CD4-positive, alpha-beta T cell treated with Interleukin-6 at 100 ng/mL for 8 hours (primary cell): ENCODE measurements at places on chromosomes 6 and 20.
A peak's percentile ranks its signal among the peaks of the same experiment; 100 is the strongest.

GRCh38 chr6:156790711-156791319, 13.6 kb downstream of the ARID1B start:
- DNase-seq: no peak

DNA sequence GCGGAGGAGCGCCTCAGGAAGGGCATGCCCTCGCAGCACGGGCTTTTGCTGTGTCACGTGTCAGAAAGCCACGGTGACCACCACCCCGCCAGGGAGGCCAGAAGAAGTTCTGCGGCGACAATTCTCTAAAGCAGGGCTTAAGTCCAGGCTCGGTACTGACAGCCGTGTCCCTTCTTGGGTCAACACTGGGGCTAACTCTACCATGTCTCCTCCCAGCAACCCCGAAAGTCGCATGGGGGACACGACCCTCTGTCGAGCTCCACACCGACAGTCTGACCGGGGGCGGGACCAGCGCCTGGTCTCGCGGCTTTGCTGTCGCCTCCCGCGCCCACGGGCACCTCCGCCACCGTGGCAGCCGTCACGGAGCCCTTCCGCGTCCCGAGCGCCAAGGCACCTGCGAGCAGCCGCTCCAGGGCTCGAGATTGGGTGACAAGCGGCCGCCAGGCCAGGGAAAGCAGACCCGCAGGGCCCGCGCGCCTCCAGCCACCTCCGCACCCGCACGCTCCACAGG, 534 bp downstream of the NANP start:
- DNase-seq: peak; percentile 6

DNA sequence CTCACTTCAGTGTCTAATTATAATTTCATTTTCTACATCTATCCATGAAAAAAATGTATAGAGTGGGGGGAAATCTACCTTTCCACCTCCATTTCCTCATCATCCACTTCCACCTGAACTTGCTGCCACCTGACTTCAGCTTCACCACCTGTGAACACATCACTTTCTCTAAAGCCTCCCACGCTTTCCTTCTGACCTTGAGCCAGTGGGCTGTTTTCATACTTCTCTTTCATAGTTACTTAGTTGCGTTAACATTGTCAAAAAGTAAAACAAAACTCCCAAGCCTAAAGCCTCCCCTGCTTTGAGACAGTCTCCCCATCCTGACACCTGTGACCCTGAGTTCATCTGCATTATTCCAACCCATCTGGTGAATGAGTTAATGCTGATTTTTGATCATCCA, 47.3 kb downstream of the KLHL31 start:
- DNase-seq: no peak

DNA sequence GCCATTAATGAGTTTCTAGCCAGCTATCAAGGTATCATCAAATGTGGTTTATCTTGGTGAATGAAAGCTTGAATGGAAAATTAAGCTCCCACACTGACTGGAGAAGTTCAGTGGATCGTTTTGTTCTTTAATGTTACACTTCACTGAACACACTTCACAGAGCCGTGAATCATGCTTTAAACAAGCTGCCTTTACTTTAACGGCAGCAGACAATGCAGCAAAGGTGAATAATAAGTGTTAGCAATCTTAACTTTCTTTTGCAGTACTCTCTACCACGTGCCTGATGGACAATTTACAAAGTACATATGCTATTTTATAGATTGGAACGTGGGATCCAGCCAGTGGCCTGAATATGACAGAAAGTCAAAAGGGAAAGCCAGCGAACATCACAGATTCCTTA, 424.5 kb downstream of the GRIK2 start:
- DNase-seq: no peak

DNA sequence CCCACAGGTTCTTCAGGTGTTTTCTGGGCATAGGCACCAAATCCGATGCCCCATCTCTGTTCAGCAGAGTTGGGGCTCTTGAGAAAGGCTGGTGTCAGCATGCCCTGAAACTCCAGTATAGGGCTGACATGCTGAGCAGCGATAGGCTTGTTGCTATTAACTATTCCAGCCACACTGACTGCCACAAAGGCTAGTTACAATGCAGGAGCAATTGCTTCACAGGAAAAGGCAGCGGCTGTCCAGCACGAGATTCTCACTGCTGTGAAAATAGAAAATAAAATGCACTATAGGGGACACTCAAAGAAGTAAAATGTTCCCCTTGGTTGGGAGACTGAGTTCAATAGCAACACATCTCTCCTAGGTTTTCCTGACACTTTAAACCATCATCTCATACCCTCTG, 112.4 kb downstream of the BFSP1 start:
- no peak for DNase-seq

GRCh38 chr6:94254689-94255088, 835.3 kb upstream of the EPHA7 start:
- DNase-seq: no peak

GRCh38 chr6:162615016-162615705, 112.4 kb downstream of the PRKN start:
- no peak for DNase-seq

DNA sequence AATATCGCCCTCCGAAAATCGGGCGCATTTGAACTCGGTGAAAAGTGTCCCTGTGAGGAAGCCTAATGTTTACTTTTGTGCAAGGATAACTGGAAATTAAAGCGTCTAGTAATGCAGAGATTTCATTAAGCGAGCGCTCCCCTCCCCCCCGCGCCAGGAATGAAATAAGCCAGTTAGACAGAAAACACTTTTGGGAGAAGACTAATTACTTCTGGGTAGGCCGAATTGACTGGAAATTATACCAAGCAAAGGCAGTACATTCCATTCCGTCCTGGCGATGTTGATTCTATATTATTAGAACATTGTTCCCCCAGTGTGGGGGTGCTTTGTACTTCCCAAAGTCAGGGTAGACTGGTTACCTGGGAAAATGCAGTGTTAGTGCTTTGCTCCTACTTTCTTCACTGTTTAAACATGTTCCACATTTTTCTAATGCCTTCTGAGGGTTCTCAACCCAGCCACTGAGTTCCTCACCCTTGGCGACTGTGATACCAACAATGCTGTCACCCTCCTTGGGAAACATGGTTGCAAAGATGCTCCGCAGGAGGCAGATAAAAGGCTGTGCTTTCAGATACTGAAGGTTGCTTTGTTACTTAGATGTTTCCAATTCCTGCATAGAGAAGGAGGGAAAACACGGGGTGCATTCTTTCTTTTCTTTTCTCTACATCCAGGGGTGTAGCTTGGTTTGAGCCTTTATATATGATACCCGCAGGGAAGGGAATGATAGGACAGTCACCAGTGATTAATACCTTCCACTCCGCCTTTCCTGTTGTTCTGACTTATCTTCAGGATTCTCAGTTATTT, 2.6 kb downstream of the GJA1 start:
- no peak for DNase-seq

- no peak for DNase-seq
Measured at GRCh38 chr6:113741651-113742050, 115.5 kb upstream of the MARCKS start.

GRCh38 chr6:137602313-137603197, 108.4 kb upstream of the OLIG3 start:
- no peak for DNase-seq

- peak; percentile 53 for DNase-seq
Measured at GRCh38 chr6:42428326-42429041, 23.2 kb downstream of the TRERF1 start.

DNA sequence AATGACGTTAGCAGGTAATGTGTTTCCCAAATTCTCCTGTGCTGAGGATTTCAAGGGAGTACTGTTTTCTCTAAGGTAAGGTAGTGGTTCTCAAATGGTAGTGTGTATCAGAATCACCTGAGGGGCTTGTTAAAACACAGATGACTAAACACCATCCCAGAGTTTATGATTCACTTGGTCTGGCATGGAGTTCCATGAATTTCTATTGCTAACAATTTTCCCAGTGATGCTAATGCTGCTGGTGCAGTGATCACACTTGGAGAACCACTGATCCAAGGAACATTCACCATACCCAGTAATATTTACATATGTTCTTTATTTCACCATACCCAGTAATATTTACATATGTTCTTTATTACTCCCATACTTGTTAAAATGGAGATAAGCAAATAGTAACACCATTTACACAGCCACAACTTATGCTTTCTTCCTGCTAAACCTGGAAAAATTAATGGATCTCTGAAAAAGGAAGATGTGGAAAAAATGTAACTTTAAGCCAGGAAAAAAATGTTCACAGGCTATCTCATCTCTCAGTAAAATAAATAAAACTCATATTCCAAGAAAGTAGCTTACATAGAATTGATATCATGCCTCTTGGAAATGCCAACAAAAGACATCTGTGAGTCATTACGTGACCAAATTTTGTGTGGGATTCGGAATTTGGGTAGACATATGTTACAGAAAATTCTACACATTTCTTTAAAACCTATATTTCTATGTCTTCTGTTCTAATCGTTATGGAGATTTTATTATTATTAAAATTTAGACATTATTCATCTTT, 129.5 kb downstream of the MMUT start:
- DNase-seq: no peak

- DNase-seq: no peak
Measured at GRCh38 chr20:12748359-12748994, 260.3 kb upstream of the SPTLC3 start.

DNA sequence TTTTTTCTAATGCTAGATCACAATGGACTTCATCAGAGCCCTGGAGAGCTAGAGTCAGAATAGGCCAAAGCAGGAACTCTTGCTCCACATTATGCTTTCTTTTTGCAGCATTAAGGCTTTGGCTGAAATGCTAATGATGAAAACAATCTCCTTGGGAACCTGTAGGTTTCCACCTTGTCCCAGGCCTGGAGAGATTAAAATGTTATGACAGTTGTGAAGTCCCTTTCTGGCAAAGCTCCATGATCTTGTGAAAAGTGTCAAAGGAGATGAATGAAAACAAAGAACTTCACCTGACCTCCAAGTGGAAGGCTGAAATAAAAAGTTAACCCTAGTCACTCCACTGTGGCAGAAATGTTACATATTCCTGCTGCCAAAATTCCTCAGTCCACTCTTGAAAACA, 64.0 kb upstream of the LRRC1 start:
- DNase-seq: no peak

- DNase-seq: peak; percentile 74
Measured at GRCh38 chr6:28124350-28124970, at the start of gene ZSCAN16. Gene ZSCAN16 (plus strand): TSS chr6:28124609. CDS start chr6:28125444, 835 bp downstream.

- DNase-seq: no peak
Measured at GRCh38 chr20:23080521-23080920, 5.6 kb downstream of the CD93 start.

DNA sequence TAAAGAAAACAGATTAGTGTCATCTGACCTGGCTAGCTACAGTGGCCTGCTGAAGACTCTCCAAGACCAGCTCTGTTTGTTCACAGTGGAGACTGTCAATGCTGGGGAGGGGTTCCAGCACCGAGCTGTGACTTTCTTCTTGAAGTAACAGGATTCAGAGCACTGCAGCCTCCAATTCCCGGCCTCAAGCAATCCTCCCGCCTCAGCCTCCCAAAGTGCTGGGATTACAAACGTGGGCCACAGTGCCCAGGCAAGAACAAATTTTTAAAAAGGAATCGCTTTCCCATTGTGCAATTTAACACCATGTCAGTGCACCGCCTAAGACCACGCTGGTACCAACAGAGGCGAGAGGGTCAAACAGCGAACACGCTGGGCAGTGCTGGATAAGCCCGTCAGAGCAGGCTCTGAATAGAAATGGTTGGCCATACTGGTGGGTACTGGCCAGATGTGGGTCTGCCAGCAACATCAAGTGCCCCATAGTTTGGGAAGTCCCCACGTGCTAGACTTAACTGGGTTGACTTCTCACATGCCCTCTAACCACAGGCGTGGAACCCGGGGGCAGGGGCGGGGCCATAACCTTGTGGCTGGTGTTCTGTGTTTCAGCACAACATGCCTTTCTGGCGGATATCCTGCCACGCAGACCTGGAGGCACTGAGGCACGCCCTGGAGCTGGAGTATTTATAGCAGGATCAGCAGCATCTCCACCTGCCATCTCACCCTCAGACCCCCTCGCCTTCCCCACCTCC, 168.9 kb downstream of the ZMYND8 start:
- DNase-seq: no peak

DNA sequence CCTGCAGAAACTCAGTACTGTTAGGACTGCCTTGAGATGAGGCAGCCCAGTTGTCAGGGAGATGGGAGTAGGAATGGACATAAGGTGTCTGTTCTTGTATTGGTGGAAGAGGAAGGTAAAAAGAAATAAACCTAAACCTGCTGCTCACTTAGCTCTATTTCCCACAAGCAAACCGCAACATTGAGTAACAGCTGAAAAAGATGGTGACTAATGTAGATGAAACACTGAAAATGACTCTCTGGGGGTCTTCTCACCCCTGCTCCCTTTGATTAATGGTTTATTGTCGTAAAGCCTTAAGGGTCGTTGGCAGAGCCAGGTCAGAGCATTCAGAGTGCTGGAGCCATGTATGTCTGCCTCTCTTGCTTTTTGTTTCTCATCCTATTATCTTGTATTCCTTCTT, 87.5 kb downstream of the FOXO3 start:
- DNase-seq: no peak

DNA sequence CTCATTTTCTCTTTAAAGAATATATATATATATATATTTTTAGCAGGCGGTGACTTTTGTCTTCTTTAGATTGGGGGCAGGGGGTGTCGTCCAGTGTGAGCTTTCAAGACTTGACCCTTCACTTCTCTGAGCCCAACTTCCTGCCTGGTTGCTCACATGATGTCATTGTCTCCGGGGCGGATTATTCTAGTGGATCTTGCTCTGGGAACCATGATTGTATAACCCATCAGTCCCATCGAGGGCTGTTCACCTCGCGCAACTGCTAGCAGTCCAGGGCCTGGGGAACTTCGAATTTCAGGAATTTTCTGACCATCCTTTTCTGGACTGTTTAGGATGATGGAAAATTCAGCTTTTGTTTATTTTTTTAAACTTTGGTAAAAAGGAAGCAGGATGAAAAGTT, 1.0 kb downstream of the IGF2R start:
- DNase-seq: no peak

GRCh38 chr6:82380566-82381185, 17.1 kb downstream of the TPBG start:
- no peak for DNase-seq

- no peak for DNase-seq
Measured at GRCh38 chr6:163715846-163716245, 301.3 kb downstream of the QKI start.

DNA sequence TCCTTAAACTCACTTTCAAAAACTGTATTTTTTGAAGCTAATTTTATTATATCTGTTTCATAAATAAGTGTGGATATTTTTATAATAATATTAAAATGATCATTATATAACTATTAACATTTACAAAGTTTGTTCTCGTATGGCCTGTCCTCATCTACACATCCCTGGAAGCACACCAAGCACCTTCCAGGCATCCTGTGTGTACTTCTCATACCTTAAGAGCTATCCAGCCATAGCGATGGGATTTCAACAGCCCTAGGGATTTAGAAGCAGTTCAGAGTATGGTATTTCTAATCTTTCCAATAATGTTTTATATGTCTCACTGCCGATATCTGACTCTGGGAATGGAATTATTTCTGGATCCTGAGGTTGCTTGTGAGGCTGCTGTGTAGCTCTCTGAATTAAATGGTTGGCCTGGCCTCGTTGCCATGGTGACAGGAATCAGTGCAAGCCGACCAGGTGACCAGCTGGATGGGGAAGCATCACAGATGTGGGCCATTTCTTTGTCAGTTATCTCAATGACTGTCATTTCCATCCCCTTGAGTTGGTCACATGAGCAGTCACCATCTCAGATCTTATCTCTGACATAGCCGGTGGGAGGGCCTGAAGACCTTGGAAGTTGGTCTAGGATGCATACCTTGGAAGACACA, 265.2 kb upstream of the RIN2 start:
- no peak for DNase-seq
